Fibroblast of upper back skin (primary cell): ENCODE measurements at places on chromosomes 12 and 14.
A peak's percentile ranks its signal among the peaks of the same experiment; 100 is the strongest.

GRCh38 chr14:95255013-95255412 is 64.7 kb downstream of the CLMN start:
- DNase-seq = no peak

GRCh38 chr12:1562813-1563407 is 31.5 kb downstream of the FBXL14 start:
- peak; percentile 32 for DNase-seq

- DNase-seq = peak; percentile 44
Measured at GRCh38 chr14:91946622-91947474, 646 bp downstream of the FBLN5 start.

DNA sequence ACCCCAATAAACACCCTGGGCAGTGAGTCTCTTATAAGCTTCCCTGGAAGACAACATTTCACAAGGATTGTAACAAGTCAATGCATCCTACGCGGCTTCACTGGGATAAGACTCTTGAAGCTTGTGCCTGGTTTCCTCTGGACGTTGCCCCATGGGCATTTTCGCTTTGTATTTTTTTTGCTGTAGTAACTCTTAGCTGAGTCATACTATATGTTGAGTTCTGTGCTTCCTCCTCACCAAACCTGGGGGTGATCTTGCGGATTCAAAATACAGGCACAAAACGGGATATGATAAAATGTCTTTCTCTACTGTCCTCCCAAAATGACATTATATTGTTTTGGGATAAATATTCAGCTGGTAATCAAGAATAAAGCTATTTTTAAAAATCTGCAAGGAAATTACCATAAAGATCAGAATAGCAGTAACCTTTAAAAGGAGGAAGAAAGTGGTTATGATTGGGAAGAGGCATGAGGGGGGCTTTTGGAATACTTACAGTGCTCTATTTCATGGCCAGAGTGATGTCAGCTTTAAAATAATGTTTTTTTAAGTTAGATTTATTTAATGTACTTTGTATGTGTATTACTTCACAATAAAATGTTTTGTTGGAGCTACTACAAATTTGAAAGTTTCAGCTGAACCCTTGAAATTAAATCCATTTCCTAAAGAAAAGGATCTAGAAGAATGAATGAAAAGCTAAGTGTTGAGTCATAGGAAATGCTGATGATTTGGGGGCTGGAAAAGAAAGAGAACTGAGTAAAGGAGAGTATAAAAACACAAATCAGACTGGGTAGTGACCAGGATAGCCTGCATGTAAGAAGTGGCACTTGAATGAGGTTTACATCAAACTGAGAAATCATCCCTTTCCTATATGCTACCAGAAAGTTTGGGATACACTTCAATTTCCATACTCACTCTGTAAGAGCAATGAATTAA is 14.7 kb downstream of the BTBD7 start:
- peak; percentile 25 for DNase-seq

GRCh38 chr12:31205054-31205453 is 120.9 kb downstream of the SINHCAF start:
- DNase-seq = peak; percentile 63

GRCh38 chr12:98896938-98897337 is 251.8 kb downstream of the APAF1 start:
- peak; percentile 7 for DNase-seq
